ENCODE measurements at places on chromosomes 6 and 20.

GRCh38 chr6:33161354-33162331 is 30.6 kb downstream of the COL11A2 start:
- peak overlapping the region; percentile 70 for H3K4me3 ChIP-seq
- peaks cover 5% of the 10 kb centered on the region for H3K4me1 ChIP-seq
- no peak overlapping the region for H3K27ac ChIP-seq
- no peaks in the 10 kb centered on the region for H3K27me3 ChIP-seq

GRCh38 chr6:48933136-48933535 is 529.9 kb downstream of the MMUT start:
- no peak overlapping the region for H3K4me3 ChIP-seq
- DNase-seq = no peak
- no peak overlapping the region for H3K27ac ChIP-seq

- no peak overlapping the region for H3K27ac ChIP-seq
- H3K36me3 ChIP-seq = no peaks in the 10 kb centered on the region
- no peaks in the 10 kb centered on the region for H3K27me3 ChIP-seq
- DNase-seq = no peak
- H3K4me1 ChIP-seq = no peaks in the 10 kb centered on the region
Observed at GRCh38 chr6:168589275-168589674, 148.3 kb downstream of the SMOC2 start.

- no peaks in the 10 kb centered on the region for H3K4me1 ChIP-seq
- no peak overlapping the region for H3K4me3 ChIP-seq
- H3K27ac ChIP-seq = no peak overlapping the region
- H3K27me3 ChIP-seq = no peaks in the 10 kb centered on the region
- H3K36me3 ChIP-seq = no peaks in the 10 kb centered on the region
Observed at GRCh38 chr6:114364301-114364700, 21.5 kb upstream of the HS3ST5 start.

DNA sequence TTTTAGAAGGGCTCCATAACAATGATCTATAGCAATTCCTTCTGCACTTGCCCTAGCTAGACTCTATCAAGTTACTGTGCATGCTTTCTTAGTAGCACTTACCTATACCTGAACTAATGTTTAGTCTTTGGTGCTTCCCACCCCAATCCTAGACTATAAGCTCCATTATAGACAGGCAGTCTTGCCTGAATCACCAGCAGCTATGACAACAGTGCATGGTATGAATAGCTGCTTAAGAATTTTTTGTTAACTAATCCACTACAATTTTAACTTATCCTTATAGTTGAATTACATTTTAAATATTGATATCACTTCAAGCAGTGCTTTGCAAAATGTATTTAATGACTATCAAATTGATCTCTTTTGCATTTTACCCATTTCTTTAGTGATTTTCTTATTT is 164.3 kb downstream of the RPS12 start:
- no peak for DNase-seq
- peaks cover 4% of the 10 kb centered on the region for H3K4me1 ChIP-seq
- H3K4me3 ChIP-seq = no peak overlapping the region
- no peaks in the 10 kb centered on the region for H3K27me3 ChIP-seq
- H3K27ac ChIP-seq = no peak overlapping the region

GRCh38 chr6:71502168-71502567 is 213.6 kb downstream of the OGFRL1 start:
- no peak for DNase-seq
- H3K27ac ChIP-seq = no peak overlapping the region
- H3K27me3 ChIP-seq = no peaks in the 10 kb centered on the region
- H3K4me1 ChIP-seq = no peaks in the 10 kb centered on the region
- H3K36me3 ChIP-seq = no peaks in the 10 kb centered on the region
- no peak overlapping the region for H3K4me3 ChIP-seq

DNA sequence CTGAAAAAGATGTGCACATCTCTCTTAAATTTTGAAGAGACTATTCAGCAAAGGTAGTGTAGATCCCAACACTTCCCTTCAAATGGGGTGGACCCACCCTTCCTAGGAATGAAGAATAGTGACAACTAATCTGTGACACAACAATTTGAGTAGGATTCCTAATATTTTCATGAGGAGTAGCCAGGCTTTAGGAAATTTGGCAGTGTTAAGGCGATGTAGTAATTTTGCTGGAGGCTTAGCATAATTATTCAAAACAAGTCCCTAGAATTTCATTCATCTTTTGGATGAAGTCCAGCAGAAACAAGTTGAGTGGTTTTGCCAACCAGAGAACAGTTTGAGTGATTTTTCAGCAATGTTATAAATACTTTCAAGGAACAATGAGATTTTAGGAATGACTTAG is 52.4 kb downstream of the ELOVL4 start:
- no peak overlapping the region for H3K27ac ChIP-seq
- no peaks in the 10 kb centered on the region for H3K4me1 ChIP-seq
- no peak overlapping the region for H3K4me3 ChIP-seq

- peak; percentile 71 for DNase-seq
- H3K36me3 ChIP-seq = no peaks in the 10 kb centered on the region
- H3K4me1 ChIP-seq = no peaks in the 10 kb centered on the region
- H3K27ac ChIP-seq = no peak within 1 kb of the TSS
Observed at GRCh38 chr6:31575335-31575901, at the start of gene TNF. Gene TNF (plus strand): TSS chr6:31575565. CDS start chr6:31575742, 177 bp downstream.

DNA sequence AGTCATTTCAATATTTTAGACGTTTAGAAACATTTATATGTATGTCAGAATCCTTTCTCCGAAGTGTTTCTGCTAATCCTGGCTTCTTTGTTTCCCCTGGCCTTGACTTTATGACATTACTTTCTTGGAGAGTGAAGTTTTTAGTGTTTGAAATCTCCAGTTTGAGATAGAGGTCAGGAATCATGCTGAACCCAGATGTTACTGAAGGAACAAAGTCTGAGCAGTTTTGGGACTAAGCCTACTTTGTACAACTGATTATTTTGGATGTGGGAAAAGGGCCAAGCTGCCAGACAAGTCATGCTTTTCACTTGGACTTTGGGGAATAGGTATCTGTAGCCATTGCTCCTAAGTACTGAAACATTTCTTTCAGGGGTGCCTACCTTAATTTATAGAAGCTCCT is 2.3 kb downstream of the RNF144B start:
- H3K4me1 ChIP-seq = peaks cover 41% of the 10 kb centered on the region
- peaks cover 6% of the 10 kb centered on the region for H3K36me3 ChIP-seq
- DNase-seq = no peak
- H3K27ac ChIP-seq = peak overlapping the region; percentile 87
- H3K4me3 ChIP-seq = peak overlapping the region; percentile 72

GRCh38 chr6:11009353-11009752 is 34.8 kb downstream of the ELOVL2 start:
- no peak overlapping the region for H3K27ac ChIP-seq
- H3K4me3 ChIP-seq = no peak overlapping the region
- DNase-seq = no peak

DNA sequence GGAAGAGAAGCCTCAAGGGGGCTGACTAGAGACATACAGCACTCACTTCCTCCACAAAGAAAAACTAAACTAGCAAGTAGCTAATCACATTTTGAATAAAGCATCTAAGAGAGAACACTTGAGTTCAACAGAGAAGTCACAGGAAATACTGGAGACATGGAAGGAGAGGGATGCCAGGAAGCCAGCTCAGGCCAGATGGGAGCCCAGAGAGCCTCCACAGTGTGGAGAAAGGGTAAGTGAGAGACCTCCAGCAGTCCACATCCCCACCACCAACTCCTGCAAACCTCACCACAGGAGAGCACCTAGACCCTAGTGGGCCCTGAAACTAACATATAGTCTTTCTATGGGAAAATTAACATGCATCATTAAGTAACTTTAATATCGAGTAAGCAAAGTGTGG is 79.2 kb downstream of the EPM2A start:
- H3K27me3 ChIP-seq = no peaks in the 10 kb centered on the region
- no peak for DNase-seq
- no peak overlapping the region for H3K27ac ChIP-seq
- H3K4me3 ChIP-seq = no peak overlapping the region

DNA sequence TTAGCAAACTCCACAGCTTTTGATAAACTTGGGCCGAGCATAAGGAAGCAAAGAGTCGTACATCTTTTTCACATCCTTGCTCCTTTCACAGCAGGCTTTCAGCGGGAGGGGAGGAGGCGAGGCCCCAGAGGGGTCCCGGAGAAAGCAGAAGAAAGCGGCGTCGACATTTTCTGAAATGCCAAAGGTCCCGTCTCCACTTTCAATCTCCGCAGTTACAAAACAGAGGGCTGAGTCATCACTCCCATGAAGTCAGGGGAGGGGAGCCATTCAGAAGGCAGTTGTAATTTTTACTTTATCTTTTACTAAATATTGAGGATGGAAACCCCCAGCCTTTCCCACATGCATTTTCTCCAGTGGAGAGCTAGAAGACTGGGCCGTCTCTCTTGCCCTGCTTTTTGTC is 174.2 kb upstream of the THBS2 start:
- no peak for DNase-seq
- H3K36me3 ChIP-seq = no peaks in the 10 kb centered on the region
- H3K27ac ChIP-seq = no peak overlapping the region

DNA sequence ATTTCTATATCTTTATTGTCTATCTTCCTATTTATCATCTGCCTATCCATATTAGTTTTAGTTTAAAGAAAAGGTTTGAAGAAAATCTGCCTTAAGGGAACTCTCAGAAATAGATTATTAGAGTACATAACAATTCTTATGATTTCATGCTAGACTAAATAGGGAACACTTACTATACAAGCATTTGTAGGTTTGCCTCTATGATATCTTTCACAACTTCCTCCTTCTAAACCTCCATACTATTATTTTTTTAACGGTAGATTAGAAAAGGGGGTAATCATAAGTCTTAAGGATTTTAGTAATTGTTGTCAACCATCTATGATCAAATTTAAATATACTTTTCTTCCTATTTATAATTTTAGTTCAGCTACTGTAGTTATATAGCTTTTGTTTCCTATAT is 11.6 kb upstream of the DSE start:
- H3K4me1 ChIP-seq = no peaks in the 10 kb centered on the region
- no peak for DNase-seq
- no peaks in the 10 kb centered on the region for H3K27me3 ChIP-seq
- H3K4me3 ChIP-seq = no peak overlapping the region
- H3K27ac ChIP-seq = no peak overlapping the region

- no peak for DNase-seq
- H3K27me3 ChIP-seq = no peaks in the 10 kb centered on the region
- no peak overlapping the region for H3K4me3 ChIP-seq
- no peak overlapping the region for H3K27ac ChIP-seq
Observed at GRCh38 chr6:129521946-129522345, 188.0 kb downstream of the ARHGAP18 start.

- DNase-seq = no peak
- H3K27ac ChIP-seq = no peak overlapping the region
- peaks cover 67% of the 10 kb centered on the region for H3K27me3 ChIP-seq
- no peaks in the 10 kb centered on the region for H3K4me1 ChIP-seq
- H3K4me3 ChIP-seq = peak overlapping the region; percentile 52
Observed at GRCh38 chr20:2692886-2693285, 306 bp downstream of the EBF4 start.

DNA sequence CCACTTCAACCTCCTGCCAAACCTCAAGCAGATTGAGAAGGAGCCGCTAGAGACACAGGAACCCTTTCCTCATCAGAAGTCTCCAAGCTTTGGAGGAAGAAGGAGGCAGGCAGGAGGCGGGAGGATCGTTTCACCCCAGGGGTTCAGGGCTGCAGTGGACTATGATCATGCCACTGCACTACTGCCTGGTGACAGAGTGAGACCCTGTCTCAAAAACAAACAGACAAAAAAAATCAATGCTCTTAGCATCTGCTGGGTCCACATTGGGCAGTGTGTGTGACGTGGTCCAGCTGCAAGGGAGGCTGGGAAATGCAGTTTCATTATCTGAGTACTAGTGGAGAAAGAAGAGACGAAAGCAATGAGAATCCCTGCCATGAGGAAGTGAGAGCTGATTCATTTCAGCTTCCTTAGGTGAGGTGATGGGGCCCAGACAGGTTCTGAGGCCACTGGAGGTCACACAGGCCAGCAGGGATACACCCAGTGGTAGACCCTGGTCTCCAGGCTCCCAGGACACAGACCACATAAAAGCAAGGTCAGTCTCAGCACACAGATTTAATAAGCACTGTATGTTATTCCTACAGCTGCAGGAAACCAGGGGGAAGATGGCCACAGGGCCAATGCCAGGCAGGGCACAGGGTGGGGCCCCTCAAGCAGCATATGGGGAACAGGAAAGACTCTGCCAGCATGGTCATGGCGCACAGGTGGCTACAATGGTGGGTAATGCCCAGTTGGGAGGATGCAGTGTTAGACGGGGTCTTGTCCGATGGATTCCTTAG is 4.3 kb downstream of the GFRA4 start:
- no peaks in the 10 kb centered on the region for H3K4me1 ChIP-seq
- H3K27me3 ChIP-seq = peaks cover 30% of the 10 kb centered on the region
- H3K27ac ChIP-seq = no peak overlapping the region

DNA sequence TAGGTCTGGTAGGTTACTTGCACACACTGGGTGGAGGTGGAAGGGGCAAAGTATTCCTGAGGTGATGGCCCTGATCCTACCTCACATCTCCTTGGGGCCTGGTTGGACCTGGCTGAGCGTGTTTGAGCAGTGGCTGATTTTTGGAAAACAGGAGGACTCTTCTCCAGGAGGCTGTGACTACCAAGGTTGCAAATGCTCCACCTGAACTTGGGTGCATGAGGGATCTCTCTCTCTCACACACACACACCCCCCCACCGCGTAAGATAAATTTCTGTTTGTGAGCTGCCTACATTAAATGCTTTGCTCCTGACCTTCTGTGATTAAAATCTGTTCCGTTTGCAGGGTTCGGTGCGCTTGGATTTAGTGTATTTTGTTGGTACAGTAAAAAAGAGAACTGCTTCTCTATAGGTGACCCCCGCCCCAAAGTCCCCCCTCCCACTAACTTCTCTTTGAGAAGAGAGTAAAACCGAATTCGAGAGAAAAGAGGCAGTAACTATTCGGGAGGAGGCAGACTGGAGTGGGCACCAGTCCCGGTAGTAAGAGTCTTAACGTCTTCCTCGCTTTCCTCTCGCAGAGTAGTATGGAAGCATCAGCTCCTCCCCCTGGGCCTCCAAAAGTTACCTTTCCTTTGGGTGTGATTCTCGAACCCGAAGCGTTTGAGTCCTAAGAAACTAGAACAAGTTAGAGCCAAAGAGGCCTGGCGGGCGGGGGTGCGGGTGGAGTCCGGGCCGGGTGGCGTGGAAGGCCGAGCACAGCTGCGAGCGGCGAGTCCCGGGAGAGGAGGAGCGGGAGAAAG is 585 bp upstream of the DSE start:
- H3K4me3 ChIP-seq = peak overlapping the region; percentile 97
- H3K36me3 ChIP-seq = no peaks in the 10 kb centered on the region
- no peaks in the 10 kb centered on the region for H3K27me3 ChIP-seq
- no peak for DNase-seq

DNA sequence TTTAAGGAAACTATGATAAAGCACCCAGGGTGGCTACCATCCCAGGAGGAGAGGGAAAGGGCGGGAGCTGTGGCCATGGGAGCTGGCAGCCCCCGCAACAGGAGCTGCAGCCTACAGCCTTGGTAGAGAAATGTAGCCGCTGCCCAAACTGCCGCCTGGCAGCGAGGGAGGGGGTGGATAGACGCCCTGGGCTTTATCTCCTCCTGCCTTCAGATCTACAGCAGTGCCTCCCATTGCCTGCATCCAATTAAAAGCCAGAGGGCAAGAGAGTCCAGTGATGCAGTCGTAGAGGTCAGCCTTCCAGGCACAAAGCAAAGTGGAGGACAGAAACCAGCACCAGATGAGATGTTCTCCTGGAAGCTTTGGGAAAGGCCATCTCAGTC is 35.0 kb upstream of the ZFAND3 start:
- H3K4me1 ChIP-seq = peaks cover 12% of the 10 kb centered on the region
- H3K4me3 ChIP-seq = peak overlapping the region; percentile 73
- H3K27me3 ChIP-seq = no peaks in the 10 kb centered on the region
- H3K36me3 ChIP-seq = no peaks in the 10 kb centered on the region
